A549 (cell line): ENCODE measurements at places on chromosomes 2 and 18.

- no peak for DNase-seq
Measured at GRCh38 chr18:3454365-3455089, 4.6 kb downstream of the TGIF1 start.

DNA sequence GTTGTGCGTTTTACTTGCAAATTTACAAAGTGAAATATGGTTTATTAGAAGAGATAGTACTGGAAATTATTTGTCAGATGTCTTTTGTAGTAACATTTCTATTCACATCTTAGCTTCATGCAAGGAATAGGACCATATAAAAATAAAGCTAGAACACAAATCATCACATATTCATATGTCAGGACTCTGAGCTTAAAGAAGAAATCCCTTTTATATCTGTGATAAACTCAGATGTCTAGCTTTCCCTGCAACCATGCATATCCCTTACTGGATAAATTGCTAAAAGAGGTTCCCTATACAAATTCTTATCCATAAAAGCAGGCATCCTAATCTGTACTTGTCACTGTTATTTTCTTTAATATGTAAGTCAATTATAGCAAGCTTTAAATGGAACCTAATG lies 178.5 kb downstream of the NRXN1 start:
- DNase-seq, result no peak

GRCh38 chr2:226474131-226474530 lies 325.5 kb downstream of the IRS1 start:
- no peak for DNase-seq

DNA sequence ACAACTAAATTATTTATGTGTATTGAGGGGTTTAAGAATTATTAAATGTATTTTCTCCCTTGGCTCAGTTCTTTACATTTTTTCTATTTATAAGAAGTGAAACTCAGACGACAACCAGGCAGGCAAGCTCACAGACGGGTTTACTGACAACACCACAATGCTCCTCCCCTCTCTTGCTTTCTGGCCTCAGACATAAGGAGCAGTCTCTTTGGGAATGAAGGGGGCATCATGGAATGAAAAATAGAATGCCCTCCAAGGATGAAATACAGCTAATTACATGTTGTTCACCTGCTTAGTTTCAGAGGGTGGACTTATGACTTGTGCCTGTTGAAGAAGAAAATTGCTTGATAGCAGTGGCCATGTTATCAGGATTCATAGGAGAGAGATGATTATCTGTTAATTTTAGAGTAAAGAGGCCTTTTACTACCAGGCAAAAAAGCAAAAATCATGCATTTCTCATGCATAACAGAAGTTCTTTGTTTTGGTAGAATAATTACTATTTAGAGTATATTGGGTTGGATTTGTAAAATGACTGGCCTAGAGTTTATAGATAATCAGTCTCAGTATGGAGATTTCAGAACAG lies 172.1 kb upstream of the LRRTM1 start:
- DNase-seq, result no peak

DNA sequence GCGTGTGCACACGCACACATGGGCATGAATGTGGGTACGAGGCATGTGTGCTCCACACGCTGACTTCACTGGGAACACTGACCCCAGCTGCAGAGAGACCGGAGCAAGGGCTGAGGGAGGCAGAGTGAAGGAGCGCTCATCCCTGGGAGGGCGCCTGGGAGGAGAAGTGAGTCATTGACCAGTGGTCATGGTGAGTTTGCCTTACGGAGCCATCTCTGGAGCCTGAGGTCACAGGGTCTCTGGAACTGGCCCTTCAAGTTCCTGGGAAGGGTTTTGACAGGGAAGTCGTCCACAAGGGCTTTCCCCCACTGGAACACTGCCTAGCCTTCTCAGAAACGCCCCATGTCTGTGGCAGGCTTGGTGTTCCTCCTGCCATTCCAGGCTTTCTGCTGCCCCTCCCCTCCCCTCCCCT lies 14.3 kb upstream of the TMEM185B start:
- DNase-seq, result peak; percentile 70

DNA sequence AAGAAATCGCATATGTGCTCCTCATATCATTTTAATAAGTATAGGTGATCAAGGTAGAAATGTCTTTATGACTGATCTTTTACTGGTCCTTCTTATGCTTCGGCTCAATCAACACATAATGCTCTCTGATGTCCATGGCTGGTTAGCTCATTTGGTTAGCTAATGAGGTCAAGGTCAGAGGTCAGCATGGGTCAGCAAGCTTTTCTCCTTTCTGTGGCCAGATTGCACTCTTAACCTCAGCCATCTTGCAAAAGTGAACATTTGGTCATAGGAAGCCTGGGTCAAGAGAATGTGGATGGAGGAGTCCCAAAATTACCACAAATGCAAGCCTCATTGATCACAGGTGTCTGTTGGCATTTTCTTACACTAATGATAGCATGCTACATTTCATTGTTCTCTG lies 35.4 kb upstream of the DARS1 start:
- no peak for DNase-seq

GRCh38 chr2:101420623-101421022 lies 33.3 kb upstream of the CREG2 start:
- no peak for DNase-seq

DNA sequence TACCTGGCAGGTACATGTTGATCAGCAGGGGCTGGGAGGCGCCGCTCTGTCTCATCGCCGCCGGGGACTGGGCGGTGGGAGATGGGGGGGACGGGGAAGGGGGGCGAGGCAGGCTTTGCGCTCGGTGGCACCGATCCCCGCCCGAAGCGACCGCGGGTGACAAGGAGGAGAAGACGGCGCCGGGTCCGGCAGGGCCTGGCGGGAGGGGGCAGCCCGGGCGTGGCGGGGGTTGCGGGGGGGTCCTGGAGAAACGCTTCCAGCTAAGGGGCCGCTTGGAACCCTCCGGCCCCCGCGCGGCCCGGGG lies at the start of gene FEV:
Gene FEV, minus strand, starts transcription at position 164 of the 304 bp plus-strand sequence. Its CDS starts 109 bp downstream, at position 55.
- no peak for DNase-seq

DNA sequence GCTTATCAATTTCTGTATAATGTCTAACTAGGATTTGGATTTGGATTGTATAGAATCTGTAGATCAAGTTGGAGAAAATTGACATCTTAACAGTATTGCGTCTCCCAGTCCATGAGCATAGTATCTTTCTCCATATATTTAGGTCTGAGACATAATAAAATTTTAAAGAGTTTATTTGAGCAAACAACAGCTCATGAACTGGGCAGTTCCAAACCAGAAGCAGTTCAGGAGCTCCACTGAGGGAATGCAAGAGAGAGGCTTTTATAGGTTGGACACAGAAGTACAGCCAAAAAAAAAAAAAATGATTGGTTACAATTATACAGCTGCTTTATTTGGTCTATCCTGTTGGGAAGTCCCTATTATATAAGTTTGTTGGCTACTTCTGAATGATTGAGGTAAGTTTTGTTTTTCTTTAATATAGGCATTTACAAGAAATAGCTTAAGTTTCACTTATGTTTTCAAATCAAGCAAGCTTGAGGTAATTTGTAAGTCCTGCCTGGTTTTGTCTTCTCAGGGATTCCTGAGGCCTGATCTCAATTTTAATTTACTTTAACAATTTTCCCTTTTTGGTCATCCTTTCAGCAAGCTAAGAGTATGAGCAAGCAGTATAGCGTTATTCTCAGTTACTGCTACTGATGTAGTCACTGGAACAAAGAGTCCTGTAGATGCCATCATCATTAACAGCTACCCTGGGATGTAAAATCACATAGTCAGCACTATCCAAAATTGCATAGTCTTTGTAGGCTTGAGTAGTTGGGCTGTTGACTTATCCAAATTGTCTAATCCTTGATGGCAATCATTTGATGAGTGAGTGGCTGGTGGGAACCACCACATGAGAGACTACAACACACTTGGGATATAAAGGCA lies 27.5 kb upstream of the RUFY4 start:
- DNase-seq, result no peak

DNA sequence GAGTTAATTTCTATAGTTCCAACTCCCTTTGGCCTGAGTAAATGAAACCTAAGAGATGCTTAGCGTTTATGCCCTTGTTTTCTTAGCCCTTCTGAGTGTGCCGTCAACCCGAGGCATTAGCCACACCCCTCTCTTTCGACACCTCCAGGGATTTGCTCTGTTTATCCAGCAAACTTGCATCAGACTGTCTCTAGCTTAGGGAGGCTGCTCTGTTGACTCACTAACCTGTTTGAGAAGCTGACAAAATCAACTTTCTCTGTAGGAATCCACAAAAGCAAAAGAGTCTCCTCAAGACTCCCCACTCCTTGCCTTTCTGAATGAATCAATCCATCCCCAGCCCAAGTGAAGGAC lies 317.6 kb downstream of the TNS1 start:
- DNase-seq, result peak; percentile 60

GRCh38 chr18:49094979-49095632 lies 144.3 kb upstream of the SMAD7 start:
- DNase-seq, result no peak

GRCh38 chr18:53795610-53796009 lies 428.9 kb downstream of the MBD2 start:
- no peak for DNase-seq
